SJCRH30 (cell line): ENCODE measurements at places on chromosomes 13 and 19.

- no peaks in the 10 kb centered on the region for H3K27me3 ChIP-seq
- H3K27ac ChIP-seq, result no peak overlapping the region
- H3K4me1 ChIP-seq, result no peaks in the 10 kb centered on the region
- DNase-seq, result no peak
- peaks cover 10% of the 10 kb centered on the region for H3K36me3 ChIP-seq
- H3K4me3 ChIP-seq, result no peak overlapping the region
Observed at GRCh38 chr19:19436137-19436691, 30.7 kb downstream of the GATAD2A start.

DNA sequence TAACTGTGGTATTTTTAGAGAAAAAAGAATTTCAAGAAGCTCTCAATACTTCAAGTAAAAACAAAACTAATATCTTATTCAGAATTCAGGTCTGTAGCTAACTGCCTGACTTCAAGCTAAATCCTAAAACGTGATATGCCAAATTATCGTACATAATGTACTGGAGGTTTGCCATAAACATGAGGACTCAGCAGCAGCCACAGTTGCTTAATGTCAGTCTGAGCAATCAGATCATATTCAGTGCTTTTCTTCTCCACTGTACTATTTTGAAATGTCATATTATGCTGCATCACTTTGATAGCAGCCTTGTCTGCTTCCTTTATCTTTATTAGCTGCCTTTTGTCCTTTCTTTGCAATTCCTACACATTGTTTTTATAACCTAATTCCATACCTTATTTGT is 265.1 kb upstream of the EDNRB start:
- peaks cover 7% of the 10 kb centered on the region; the same call in 1 of the 2 replicates for H3K4me1 ChIP-seq
- no peaks in the 10 kb centered on the region for H3K27me3 ChIP-seq
- no peak overlapping the region for H3K4me3 ChIP-seq
- no peak for DNase-seq

GRCh38 chr19:6048348-6048747 is 62.0 kb downstream of the RFX2 start:
- no peaks in the 10 kb centered on the region for H3K36me3 ChIP-seq
- no peak for DNase-seq
- no peak overlapping the region for H3K27ac ChIP-seq
- no peak overlapping the region for H3K4me3 ChIP-seq
- no peaks in the 10 kb centered on the region for H3K4me1 ChIP-seq

GRCh38 chr13:113635048-113635420 is 23.0 kb downstream of the ATP4B start:
- peaks cover 70% of the 10 kb centered on the region for H3K36me3 ChIP-seq
- no peaks in the 10 kb centered on the region for H3K4me1 ChIP-seq
- DNase-seq, result no peak
- no peak overlapping the region for H3K4me3 ChIP-seq
- H3K27ac ChIP-seq, result no peak overlapping the region

DNA sequence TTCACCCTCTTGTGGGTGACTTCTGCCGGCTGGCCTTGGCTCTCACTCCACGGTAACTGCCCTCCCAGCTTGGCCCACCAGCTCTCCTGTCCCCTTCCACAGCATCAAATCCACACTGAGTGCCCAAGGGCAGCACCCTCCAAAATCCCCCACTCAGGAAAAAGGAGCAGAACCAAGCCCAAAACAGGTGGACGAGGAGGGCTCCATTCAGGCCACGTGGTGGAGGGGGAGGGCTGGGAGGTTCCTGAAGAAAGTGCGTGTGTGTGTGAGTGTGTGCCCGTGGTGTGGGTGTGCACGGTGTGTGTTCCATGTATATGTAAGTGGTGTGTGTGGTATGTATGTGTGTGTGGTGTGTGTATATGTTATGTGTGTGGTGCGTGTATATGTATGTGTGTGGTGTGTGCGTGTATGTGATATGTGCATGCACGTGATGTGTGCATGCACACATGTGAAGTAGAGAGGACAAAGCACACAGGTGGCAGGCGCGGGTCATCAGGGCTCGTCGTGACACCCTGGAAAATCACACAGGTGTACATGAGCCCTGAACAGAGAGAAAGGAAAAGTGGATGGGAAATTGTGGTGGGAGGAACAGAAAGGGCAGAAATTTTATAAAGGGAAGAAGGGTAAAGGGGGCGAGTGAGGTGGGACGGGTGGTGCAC is 76.9 kb downstream of the COL4A1 start:
- H3K36me3 ChIP-seq, result peaks cover 2% of the 10 kb centered on the region; the same call in 1 of the 2 replicates
- no peaks in the 10 kb centered on the region for H3K27me3 ChIP-seq
- no peak overlapping the region for H3K4me3 ChIP-seq
- H3K4me1 ChIP-seq, result peaks cover 27% of the 10 kb centered on the region
- H3K27ac ChIP-seq, result peak overlapping the region; percentile 47

DNA sequence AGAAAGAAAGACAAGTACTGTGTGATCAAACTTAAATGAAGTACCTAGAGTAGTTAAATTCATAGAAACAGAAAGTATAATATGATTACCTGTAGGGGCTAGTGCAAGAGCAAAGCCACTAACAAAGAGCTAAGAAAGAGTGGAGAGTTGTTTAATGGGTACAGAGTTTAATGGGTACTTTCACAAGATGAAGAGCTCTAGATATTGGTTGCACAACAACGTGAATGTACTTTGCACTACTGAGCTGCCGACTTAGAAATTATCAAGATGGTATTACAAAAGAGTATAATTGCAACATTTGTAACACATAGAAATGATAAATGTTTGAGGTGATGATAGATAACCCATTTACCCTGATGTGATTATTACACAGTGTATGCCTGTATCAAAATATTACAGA is 140.3 kb upstream of the GPC6 start:
- H3K27ac ChIP-seq, result no peak overlapping the region
- no peaks in the 10 kb centered on the region for H3K27me3 ChIP-seq
- no peak overlapping the region for H3K4me3 ChIP-seq
- DNase-seq, result no peak
- no peaks in the 10 kb centered on the region; the same call in 1 of the 2 replicates for H3K4me1 ChIP-seq

DNA sequence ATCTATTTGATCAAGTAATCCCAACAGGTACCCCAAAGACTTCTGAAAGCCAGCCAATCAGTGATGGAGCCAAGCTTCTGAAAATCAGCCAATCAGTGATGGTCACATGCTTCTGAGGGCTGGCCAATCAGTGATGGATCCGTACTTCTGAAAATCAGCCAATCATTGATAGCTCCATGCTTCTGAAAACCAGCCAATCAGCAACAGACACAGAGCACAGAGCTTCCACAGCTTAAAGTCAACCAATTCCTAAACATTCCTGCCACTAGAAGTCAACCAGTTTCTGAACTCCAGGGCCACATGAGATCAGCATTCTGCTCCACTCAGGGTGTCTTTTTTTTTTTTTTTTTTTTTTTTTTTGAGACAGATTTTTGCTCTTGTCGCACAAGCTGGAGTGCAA is 8.2 kb upstream of the HSD17B14 start:
- peak; percentile 60 for DNase-seq
- no peak overlapping the region for H3K4me3 ChIP-seq
- H3K27ac ChIP-seq, result no peak overlapping the region
- H3K4me1 ChIP-seq, result no peaks in the 10 kb centered on the region

GRCh38 chr19:48735031-48735615 is 5.3 kb downstream of the RASIP1 start:
- DNase-seq, result no peak
- peaks cover 5% of the 10 kb centered on the region; the same call in 1 of the 2 replicates for H3K4me1 ChIP-seq
- no peak overlapping the region for H3K27ac ChIP-seq

- H3K4me1 ChIP-seq, result peaks cover 24% of the 10 kb centered on the region
- H3K36me3 ChIP-seq, result no peaks in the 10 kb centered on the region
- no peak overlapping the region for H3K4me3 ChIP-seq
- DNase-seq, result no peak
- H3K27me3 ChIP-seq, result no peaks in the 10 kb centered on the region
Observed at GRCh38 chr13:110138700-110139036, 168.3 kb downstream of the COL4A1 start.

DNA sequence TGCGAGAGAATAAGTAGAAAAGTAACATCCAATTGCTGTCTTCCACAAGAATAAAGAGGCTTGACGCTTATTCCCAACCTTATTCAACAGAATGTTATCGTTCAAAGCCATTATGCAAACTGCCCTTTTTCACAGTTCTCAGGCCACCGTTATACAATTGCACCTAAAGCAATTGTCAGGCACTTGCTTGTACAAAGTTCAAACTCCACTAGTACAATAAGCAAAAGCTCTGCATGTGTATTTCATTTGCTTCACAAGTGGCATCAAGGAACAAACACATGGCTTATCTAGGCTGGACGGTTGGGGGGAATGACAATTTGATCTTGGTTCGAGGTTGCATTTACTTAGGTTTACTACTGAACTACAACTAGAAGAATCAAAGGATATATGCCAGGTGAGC is 815.6 kb downstream of the EFNB2 start:
- H3K27ac ChIP-seq, result no peak overlapping the region
- H3K4me3 ChIP-seq, result no peak overlapping the region
- no peaks in the 10 kb centered on the region for H3K36me3 ChIP-seq
- 0 out of 2 replicates have a peak, but pooled peaks cover 3% of the 10 kb centered on the region for H3K4me1 ChIP-seq
- H3K27me3 ChIP-seq, result no peaks in the 10 kb centered on the region
- DNase-seq, result no peak
